Fibroblast of villous mesenchyme (primary cell): ENCODE measurements at places on chromosomes 3 and 15. TPM values are rescaled to one million over a fixed set of nuclear protein-coding genes. Genes with fewer than 3 reads are reported as not detected.

DNA sequence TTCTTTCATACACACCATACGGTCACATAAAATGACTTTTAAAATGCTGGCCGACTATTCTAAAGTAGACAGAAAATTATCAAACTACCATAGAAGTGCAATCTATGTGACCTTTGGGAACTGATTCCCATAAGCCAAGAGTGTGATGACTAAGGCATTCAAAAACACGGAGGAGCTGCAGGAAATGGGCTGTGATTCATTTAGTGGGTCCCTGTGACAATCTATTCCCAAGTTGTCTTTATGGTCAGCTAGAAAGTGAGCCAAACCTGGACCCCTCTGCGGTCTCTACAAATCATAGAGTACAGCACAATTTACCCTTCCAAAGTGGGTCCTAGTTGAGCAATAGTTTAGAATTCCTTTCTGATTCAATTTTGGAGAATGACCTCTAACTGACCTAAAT is 251.5 kb upstream of the CBLB start:
- peak; percentile 60 for DNase-seq

DNA sequence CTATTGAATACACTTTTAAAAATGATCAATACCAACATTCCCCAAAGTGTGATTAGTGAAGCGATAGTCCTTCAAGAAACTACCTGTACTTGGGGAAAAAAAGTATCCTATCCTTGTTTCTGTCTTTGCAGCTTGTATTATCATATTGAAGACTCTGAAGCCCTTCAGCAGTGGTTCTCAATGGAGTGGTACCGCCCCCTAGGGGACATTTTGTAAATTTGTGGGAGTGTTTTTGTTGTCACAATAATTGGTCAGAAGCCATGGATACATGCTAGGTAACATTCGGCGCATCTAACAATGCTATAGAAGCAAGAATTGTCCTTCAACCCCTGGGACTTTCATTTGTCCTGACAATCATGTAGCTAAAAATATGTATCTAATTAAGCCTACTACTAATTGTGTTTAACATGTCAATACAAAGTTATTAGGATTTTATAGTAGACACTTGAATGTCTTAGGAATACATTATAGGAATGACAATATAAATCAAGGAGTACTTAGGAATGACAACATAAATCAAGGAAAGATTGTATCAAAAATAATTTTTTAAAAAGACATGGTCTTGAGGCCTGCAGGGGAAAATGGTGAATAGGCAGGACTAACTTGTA is 53.7 kb downstream of the NMD3 start:
- peak; percentile 66 for DNase-seq

LTK gene
- total RNA-seq: 0.86 and 1.6 TPM in 2 replicates

OIP5 gene
- total RNA-seq: 2.6 and 8.6 TPM in 2 replicates
